Naive B cell (primary cell): ENCODE measurements at places on chromosomes 2 and 18.

DNA sequence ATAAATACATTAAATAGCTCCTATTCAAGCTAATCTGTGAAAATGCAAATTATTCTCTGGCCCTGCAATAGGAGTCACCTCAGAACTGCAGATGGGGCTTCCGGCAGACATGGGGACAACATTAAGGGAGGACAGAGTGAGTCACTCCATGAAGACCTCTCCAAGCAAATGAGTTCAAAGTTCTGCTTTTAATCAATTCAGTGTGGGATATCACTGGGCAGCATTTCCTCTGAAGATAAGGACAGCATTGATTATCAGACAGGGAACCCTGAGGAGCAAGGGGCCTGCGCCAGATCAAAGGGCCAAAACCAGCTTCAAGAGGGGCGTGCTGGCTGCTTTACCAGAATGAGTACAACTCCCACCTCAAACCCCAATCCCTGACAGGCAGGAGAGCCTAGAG is 356.9 kb upstream of the KLHL29 start:
- no peaks in the 10 kb centered on the region for H3K4me1 ChIP-seq
- no peak overlapping the region for H3K27ac ChIP-seq
- no peak overlapping the region for H3K4me3 ChIP-seq

DNA sequence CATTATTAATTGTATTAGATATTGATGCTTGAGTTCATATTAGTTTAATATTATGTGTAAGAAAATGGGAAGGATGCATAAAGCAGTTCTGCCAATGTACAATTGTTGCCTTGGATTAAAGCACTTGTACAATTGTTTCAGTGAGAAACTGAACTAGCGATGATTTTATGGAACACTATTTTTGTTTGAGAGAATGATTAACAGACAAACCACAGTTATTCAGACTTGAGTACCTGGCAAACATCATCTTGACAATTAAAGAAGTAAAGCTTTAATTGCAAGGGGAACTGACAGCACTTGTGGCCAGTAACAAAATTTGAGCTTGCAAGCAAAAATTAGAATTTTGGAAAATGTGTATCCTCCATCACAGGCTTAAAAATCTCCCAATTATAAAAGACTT is 214.3 kb downstream of the RIT2 start:
- no peak overlapping the region for H3K27ac ChIP-seq
- no peaks in the 10 kb centered on the region for H3K36me3 ChIP-seq
- H3K4me3 ChIP-seq: no peak overlapping the region

- peak overlapping the region; percentile 90 for H3K4me3 ChIP-seq
- no peaks in the 10 kb centered on the region for H3K27me3 ChIP-seq
- no peak overlapping the region for H3K27ac ChIP-seq
- DNase-seq: peak; percentile 7
- peaks cover 21% of the 10 kb centered on the region for H3K4me1 ChIP-seq
These were observed 593 bp downstream of the ZNF514 start for GRCh38 chr2:95158891-95159619.

GRCh38 chr2:22703286-22703920 is 681.6 kb upstream of the KLHL29 start:
- H3K27me3 ChIP-seq: no peaks in the 10 kb centered on the region
- no peak for DNase-seq
- H3K36me3 ChIP-seq: no peaks in the 10 kb centered on the region
- no peak overlapping the region for H3K4me3 ChIP-seq
- no peaks in the 10 kb centered on the region for H3K4me1 ChIP-seq
- no peak overlapping the region for H3K27ac ChIP-seq

DNA sequence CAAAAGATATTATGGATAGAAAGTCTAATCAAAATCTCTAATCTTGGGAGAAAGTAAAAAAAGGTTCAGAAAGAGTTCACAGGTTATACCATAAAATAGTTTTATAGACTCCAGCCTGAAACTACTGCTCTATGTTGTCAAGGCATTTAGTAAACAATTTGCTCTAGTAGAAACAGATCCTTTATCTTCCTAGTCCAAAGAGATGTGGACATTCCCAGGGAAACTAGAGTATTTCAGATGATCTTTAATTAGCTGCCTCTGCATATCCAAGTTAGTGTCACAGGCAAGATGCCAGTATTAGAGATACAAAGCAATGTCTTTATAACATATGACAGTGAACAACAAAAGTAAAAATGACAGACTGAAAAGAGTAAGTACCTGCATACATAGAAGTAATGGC is 708.6 kb downstream of the CCDC85A start:
- H3K27ac ChIP-seq: no peak overlapping the region
- H3K4me1 ChIP-seq: no peaks in the 10 kb centered on the region
- H3K36me3 ChIP-seq: no peaks in the 10 kb centered on the region
- no peak overlapping the region for H3K4me3 ChIP-seq

DNA sequence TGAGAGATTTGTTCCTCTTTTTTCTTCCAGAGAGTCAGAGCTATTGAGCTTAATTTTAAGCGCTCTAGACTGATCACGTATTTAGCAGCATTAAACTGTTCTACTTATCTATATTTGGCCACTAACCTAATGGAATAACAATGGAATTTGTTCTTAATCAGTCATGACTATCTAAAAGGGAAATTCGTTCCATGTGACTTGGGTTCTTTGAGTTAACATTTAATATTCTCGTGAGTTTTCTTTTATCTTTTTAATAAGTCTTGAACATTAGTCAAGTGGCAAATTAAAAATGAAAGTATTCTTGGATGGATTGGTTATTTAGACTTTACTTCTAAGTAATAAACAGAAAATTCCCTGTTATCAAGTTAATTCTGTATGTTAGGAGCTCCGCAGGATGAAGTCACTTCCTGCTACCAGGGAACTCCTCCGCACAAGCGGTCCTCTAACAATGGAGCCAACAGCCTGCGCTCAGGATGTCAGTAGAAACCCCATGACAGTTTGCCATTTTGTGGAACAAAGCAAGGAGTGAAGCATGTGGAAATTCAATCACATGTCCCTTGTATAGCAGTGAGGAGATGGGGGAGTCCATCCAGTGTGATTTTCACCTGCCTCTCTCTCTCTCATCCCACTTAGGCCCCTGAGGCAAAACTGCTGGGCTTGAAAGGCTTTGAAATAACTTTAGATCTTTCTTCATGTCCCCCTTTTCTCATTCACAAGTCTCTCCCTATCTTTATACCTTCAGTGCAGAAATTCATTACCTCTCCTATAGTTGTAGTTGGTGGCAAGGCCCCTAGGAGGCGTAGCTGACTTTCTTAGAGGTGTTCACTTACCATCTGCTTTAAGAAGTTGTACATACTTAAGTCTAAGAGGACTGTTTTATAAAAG is 138.1 kb downstream of the WDR7 start:
- no peaks in the 10 kb centered on the region for H3K4me1 ChIP-seq
- no peaks in the 10 kb centered on the region for H3K27me3 ChIP-seq

- H3K27me3 ChIP-seq: peaks cover 5% of the 10 kb centered on the region
- DNase-seq: no peak
- H3K4me1 ChIP-seq: no peaks in the 10 kb centered on the region
These were observed 66.0 kb upstream of the ACSL3 start for GRCh38 chr2:222794585-222795449.

DNA sequence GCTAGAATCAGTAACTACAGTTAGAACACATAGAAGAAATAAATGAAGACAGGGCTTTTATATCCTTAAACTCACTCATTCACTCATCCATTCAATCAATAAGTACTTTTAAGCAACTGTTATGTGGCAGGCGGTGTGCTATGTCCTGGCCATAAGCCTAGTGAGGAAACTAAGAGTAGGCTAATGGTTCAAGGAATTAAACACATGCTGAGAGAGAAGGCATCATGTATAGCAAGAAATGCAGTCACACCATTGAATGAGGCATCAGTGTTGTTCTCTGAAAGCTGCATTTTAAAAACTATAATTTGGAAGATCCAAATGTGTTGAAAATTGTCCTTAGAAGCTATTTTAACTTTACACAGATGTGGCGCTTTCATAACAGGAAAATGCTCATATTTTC is 86.5 kb upstream of the DTNA start:
- no peak for DNase-seq
- H3K4me3 ChIP-seq: no peak overlapping the region
- no peaks in the 10 kb centered on the region for H3K4me1 ChIP-seq
- no peaks in the 10 kb centered on the region for H3K36me3 ChIP-seq
- no peak overlapping the region for H3K27ac ChIP-seq
- no peaks in the 10 kb centered on the region for H3K27me3 ChIP-seq
